NCI-H2107 (cell line): ENCODE measurements at places on chromosomes 3 and 15.

DNA sequence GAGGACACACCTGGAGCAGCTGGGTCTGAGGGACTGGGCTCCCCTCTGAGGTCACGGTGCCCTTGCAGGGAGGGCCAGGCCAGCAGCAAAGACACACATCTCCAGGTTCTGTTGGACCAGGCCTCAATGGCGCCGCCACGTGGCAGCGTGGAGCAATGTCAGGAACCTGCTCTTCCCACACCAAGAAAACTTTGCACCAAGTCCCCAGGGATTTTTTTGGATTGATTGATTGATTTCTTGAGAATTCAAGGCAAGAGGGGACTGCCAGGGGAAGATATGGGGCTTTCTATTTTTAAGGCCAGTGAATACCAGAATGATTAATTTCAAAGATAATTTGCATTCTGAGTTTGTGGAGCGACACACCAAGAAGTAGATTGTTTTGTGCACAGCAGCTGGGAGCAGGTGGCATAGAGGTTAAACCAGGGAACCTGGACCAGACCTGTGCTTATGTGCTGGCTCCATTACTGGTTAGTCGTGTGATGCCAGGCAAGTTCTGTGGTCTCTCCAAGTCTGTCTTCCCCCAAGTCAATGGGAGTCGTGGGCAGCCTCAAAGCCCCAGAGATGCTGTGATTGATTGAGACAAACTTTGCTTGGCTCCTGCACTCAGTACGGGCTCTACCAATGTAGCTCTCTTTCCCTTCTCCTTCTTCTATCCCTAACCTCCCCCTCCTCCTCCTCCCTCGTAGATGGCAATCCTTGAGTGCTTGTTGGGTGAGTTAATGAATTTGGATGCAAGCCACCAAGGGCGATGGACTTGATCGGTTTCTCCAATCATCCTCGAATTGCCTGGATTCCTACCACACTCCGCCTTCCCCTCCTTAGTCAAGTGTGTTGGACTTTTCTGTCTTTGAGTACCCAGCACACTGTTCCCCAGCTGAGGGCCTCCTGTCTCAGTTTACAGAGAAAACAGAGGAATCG, 96.2 kb upstream of the TRPM1 start:
- no peak for DNase-seq

- no peak for DNase-seq
Observed at GRCh38 chr15:36278219-36278618, 301.2 kb upstream of the CDIN1 start.

- no peak for DNase-seq
Observed at GRCh38 chr15:88375234-88375927, 91.8 kb downstream of the MRPL46 start.

DNA sequence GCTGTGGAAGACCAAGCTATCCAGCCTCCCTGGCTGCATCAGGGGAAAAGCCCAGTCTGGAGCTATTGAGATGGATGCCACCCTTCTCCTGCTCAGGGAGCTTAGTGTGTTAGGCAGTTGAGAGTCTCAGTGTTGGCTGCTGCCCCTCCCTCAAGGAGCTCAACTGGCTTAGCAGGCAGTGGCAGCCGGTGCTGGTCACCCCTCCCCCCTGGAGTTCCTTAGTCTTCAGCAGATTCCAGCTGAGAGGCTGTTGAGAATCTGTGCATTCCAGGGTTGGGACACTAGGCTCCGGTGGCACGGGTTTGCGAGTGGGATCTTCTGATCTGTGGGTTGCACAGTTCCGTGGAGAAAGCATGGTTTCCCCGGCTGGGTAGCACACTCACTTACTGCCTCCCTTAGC, 883.8 kb downstream of the NSUN3 start:
- DNase-seq, result no peak

- no peak for DNase-seq
Observed at GRCh38 chr3:23396746-23397145, 193.6 kb downstream of the UBE2E2 start.

DNA sequence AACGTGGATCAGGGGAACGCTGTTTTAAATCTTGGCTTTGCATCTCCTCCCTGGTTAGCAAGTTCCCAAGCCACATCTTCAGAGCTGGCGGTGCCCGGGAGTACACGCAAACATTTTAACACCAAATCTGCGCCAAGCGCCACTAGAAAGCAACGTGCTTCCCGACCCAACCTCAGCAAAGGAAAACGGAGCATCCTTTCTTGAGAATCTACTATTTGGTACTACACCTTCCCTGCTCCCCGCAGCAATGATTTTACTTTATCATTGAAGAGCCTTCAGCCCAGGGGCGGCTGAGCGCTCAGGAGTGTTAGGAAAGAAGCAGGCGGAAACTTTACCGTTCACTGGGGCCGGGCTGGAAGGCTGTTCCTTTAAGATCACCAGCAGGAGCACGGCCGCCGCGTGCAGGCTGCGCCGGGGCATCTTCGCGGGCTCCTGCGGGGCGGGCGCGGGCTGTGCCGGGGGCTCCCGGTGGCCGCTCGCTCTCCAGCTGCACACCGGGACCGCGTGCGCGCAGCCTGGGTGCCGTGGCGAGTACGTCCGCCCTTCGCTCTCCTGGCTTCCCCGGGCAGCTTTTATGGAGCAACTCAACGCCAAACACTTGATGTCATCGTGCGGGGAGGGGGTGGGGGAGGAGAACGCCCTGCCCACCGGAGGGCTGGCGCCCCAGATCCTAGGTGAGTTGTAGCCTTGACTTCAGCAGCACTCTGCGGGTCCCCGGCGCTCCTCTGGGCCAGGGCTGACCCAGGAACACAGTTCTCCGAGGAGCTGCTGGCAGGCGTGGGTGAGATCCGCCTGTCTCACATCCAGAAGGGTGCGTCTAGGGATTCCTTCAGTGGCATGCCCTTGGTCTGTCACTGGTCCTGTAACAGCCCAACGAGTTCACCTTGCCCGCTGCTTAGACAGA, at the start of gene CA12:
CA12 (minus strand) TSS at position 546 of the 904 bp plus-strand sequence; CDS start at position 420, 126 bp downstream.
- no peak for DNase-seq

- DNase-seq, result no peak
Observed at GRCh38 chr3:135779590-135780235, 185.8 kb upstream of the PPP2R3A start.

- no peak for DNase-seq
Observed at GRCh38 chr15:39433376-39433775, 147.5 kb upstream of the THBS1 start.

DNA sequence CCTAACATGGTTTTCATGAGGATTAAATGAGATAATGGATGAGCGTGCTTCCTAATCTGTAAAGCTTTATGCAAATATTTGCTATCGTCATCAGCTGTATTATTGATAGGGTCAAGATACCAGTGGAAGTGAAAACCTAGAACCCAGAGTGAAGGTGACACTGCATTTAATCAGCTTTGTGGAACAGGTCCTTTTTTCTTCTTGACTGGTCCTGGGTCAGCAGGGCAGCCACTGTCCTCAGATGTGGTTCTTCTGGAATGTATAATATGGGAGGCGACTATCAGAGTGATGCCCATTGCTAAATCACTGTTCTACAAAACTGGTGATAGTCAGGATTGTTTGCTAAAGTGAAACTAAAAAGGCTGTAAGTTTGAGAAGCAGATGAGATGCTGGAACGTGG, 41.4 kb downstream of the SORD start:
- DNase-seq, result no peak

- no peak for DNase-seq
Observed at GRCh38 chr3:86388820-86389219, 602.1 kb downstream of the VGLL3 start.

GRCh38 chr3:156461889-156462288, 93.0 kb downstream of the SSR3 start:
- no peak for DNase-seq

GRCh38 chr15:69848096-69848495, 249.6 kb downstream of the TLE3 start:
- no peak for DNase-seq
